T follicular helper cell (primary cell): ENCODE measurements at places on chromosomes 3 and 15.

GRCh38 chr3:124920718-124921117, 13.8 kb downstream of the MUC13 start:
- DNase-seq = no peak

DNA sequence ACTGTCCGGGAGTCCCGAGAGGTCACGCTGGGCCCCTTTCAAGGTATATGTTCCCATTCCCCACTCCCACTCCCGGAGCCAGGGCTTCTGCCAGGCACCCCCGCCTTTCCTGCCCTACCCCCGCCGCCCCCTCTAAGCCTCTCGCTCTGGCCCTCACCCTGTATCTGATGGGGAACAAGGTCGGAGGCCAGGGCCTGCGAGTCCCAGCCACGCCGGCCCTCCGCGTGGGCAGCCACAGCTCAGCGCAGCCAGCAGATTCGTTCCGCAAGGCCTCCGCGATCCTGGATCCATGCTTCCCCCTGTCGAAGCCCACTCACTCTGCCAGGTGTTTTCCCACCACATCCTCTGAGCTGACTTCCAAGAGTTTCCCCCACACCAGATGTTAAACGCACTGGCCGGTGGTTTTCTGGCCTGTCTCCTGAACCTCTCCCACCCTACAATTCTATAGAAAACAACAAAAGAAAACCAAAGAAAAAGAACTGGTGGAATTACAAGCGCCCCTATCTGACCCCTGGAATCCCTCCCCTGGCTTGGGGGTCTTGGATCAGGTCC, 303.7 kb downstream of the NTRK3 start:
- no peak for DNase-seq

- no peak for DNase-seq
Measured at GRCh38 chr15:66483131-66483566, 14.4 kb downstream of the SNAPC5 start.

GRCh38 chr15:53074221-53074620, 284.1 kb upstream of the ONECUT1 start:
- DNase-seq = no peak

- no peak for DNase-seq
Measured at GRCh38 chr15:40233727-40234577, 4.9 kb upstream of the PAK6 start.

DNA sequence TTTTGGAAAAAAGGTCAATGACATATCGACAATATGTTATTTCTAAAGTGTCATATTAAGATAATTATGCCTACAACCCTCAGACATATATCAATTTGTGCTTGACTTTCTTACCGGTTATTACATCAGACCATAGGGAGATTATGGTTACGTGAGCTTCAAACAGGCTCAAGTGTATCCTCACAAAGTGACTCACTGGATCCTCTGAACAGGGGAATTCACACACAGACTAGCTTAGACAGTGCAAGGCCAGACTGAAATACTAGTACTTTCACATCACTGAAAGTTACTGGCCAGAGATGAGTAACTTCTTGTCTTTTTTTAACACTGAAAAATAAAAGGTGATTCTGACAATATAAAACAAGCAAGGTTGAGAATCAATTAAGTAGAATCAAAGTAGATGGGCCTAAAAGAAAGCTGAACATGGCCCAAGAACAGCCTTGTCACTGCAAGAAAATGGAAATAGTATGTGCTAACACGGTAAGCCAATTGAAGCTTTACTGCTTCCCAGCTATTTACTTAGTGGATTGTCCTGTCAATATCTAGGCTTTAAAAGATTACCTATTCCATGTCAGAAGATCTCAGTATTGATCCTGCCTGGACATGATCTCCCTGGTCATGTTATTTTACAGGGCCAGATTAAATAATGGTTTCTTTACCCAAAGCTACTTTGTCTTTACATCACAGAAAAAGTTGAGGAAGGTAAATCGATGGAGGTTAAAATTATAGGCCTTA, 848.6 kb downstream of the ROBO1 start:
- no peak for DNase-seq

DNA sequence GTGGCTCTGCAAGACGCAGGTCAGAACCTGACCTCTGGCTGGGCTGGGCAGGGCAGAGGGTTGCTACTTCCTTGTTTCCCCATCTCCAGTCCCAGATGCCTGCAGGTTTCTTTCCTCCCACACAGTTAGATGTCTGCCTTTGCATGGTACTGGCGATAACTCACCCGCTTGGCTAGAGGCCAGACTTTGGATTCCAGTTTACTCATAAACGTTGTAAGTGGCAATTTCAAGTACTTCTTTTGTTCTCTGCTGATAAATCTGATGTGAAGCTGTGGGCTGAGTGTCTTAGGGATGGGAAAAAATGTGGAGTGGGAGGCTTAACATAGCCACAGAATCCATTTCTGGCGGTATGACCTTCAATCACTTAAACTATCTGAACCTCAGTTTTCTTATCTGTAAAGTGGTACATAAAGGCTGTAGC, 194.2 kb downstream of the EBLN2 start:
- no peak for DNase-seq

DNA sequence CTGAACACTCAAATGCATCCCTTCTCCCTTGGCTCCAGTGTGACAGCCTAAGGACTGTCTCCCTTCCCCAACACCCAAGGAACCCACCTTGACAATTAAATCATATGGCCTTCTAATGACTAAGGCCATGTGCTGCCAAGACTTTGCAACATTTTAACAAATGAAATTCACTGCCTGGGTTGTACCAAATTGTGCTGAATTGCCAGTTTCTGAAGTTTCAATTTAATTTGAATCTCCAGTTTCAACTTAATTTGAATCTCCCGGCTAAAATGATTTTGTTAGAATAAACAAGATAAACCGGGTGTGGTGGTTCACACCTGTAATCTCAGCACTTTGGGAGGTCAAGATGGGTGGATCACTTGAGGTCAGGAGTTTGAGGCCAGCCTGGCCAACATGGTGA, 72.4 kb upstream of the RAP2B start:
- DNase-seq = no peak

- DNase-seq = no peak
Measured at GRCh38 chr3:62226601-62227339, 146.6 kb downstream of the FEZF2 start.

- DNase-seq = no peak
Measured at GRCh38 chr15:40796041-40796440, 10.8 kb upstream of the ZFYVE19 start.

- no peak for DNase-seq
Measured at GRCh38 chr3:16516695-16517481, 3.4 kb upstream of the RFTN1 start.

GRCh38 chr3:67349551-67350174, 304.7 kb downstream of the SUCLG2 start:
- DNase-seq = no peak

DNA sequence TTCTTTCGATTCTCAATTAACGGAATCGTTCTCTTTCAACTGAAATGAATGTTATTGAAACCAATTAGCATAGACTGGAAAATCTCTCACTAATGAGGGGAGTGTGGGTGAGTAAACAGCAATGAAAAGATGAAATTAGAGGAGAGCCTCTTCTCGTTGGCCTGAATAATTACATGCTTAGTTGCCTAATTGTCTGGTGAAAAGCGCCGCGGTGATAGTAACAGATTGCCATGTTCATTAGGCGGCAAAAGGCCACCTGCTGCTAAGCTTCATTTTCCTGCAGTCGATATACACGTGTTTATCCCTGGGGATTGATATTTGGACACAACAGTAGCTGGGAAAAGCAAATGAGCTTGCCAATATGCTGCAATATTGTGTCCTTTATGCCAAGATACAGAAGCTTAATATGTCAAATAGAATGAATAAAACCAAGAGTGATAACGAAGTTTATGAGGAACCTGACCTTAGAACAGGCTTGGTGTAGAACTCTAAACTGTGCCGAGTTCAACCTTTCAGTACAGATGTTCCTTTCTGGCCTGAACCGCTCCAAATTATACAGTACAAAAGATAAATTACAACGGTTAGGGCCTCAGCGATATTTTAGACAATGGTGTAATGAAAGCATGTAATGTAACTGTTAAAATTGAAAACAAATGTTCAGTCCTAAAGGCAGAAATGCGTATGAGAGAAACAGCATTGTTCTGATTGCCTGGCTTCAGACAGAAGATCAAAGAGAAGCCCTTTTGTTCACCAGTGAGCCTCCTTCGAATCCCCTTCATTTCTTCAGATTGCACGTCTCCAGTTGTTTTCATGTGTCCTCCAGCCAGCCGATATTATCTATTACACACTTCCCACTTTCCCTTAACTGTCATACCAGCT, 185.2 kb downstream of the SHOX2 start:
- DNase-seq = no peak

GRCh38 chr3:127902486-127902885, 12.5 kb upstream of the KBTBD12 start:
- DNase-seq = no peak

- DNase-seq = peak; percentile 7
Measured at GRCh38 chr3:31695280-31696008, 162.7 kb downstream of the STT3B start.

- DNase-seq = no peak
Measured at GRCh38 chr3:133884887-133885711, 10.6 kb downstream of the RAB6B start.

DNA sequence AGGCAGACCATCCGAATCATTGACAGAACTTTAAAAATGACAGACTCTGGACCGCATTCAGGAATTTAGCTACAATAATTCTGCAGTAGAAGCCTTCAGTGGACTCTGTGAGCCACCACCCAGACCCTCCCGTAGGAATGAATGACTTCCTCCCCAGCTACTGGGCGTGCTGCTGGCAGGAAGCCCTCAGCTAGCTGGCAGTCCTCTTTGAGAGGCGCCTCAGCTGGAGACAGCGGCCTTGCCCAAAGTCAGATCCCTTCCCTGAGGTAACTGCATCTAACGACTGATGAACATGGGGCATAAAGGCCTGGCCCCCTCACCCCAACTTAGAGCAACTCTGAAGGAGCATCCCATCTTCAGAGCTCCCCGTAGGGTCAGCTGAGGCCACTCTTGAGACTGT, 25.8 kb downstream of the CRABP1 start:
- no peak for DNase-seq

DNA sequence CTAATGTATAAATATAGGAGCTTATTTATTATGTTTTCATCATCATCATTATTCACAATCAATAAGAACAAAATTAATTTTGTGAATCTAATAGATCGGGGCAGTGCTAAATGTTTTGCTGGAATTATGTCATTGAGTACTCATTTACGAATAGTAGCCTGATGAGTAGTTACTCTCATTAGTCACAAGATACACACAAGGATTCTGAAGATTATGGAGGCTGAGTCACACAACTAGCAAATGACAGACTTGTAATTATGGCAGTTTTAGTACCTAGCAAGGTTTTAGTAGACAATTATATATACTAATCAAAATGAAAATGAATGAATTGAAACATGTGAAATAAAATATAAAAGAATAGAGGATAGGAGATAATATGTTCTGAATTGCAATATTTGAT, 954.2 kb downstream of the CADM2 start:
- DNase-seq = no peak

- DNase-seq = no peak
Measured at GRCh38 chr3:11996480-11996879, 7.7 kb upstream of the SYN2 start.

GRCh38 chr3:59406943-59407342, 357.1 kb upstream of the CFAP20DC start:
- DNase-seq = no peak

DNA sequence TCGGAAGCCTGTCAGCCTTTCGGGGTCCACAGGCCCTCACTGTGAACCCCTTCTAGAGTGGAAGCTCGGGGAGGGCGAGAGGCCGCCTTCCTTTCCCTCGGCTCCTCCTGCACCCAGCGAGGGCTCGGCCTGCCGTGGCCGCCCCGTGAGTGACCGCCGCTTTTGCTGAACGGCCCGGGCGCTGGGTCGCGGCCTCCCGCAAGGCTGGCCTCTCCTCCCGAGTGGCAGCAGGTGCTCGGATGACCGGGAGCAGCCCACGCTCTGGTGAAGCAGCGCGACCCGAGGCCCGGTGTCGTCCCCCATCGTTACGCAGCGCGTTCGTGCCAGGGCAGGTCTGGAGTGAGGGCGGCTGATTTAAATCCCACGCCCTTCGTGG, 53.8 kb downstream of the LRRK1 start:
- no peak for DNase-seq

GRCh38 chr3:71244826-71245488, 338.6 kb downstream of the FOXP1 start:
- DNase-seq = no peak

GRCh38 chr3:8864402-8865350, 95.3 kb upstream of the OXTR start:
- no peak for DNase-seq

DNA sequence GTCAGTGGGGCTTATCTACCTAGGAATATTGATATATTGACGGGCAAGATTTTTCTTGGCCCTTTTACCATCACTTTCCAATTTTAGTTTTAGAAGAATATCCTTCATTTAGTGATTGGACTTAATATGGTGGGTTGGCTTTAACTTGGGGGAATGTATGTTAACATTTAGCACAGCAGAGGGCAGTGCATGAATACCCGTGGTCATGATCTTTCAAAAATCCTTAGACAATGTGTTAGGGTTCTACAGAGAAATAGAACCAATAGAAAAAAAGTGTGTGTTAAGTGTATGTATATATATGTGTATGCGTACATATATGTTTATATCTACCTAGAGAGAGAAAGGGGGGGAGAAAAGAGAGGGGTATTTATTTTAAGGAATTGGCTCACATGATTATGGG, 36.9 kb downstream of the GPR171 start:
- no peak for DNase-seq
